ENCODE measurements at places on chromosomes 7 and 10.

GRCh38 chr7:23600236-23600635 is 3.1 kb downstream of the CCDC126 start:
- DNase-seq: peak; percentile 75

DNA sequence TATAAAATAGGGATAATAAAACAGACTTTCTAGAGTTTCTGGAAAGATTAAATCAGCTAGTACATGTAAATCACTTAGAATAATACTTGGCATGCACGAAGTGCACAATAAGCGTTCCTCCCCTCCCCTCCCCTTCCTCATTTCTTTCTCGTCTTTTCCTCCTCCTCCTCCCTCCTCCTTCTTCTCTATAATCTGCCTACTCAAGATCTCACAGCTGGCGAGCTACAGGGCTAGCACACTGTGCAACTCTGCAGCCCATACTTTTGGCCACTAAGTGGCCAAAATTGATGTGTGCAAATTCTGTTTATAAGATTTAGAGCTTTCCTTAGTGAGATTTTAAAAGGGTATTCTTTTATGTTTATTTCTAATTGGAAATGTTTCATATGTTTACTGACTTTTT is 565.3 kb downstream of the PHTF2 start:
- DNase-seq: no peak

- no peak for DNase-seq
Measured at GRCh38 chr7:140334341-140335057, 63.8 kb downstream of the SLC37A3 start.

- no peak for DNase-seq
Measured at GRCh38 chr10:122632576-122632975, 67.1 kb downstream of the C10orf120 start.

GRCh38 chr7:101302641-101303101 is 18.9 kb downstream of the IFT22 start:
- DNase-seq: no peak

GRCh38 chr10:102450374-102451104 is 804 bp downstream of the C10orf95 start:
- DNase-seq: peak; percentile 65

Measured in SJSA1 (cell line).